ENCODE measurements at places on chromosomes 6 and 20.

- peak; percentile 75 for DNase-seq
Measured at GRCh38 chr6:2989332-2990247, 10.1 kb upstream of the NQO2 start.

- peak; percentile 14 for DNase-seq
Measured at GRCh38 chr20:8385247-8385646, 253.2 kb downstream of the PLCB1 start.

- DNase-seq, result no peak
Measured at GRCh38 chr6:33202799-33203198, 1.7 kb upstream of the HSD17B8 start.

GRCh38 chr6:43952746-43953145 lies 174.5 kb downstream of the MRPL14 start:
- no peak for DNase-seq

- DNase-seq, result no peak
Measured at GRCh38 chr6:158669145-158670035, 19.5 kb downstream of the SYTL3 start.

Measured in AG20443 (cell line).